Inflammatory macrophage (primary cell): ENCODE measurements at places on chromosomes 1 and 21.

GRCh38 chr21:29513535-29513934 is 214.8 kb downstream of the BACH1 start:
- no peak for DNase-seq

DNA sequence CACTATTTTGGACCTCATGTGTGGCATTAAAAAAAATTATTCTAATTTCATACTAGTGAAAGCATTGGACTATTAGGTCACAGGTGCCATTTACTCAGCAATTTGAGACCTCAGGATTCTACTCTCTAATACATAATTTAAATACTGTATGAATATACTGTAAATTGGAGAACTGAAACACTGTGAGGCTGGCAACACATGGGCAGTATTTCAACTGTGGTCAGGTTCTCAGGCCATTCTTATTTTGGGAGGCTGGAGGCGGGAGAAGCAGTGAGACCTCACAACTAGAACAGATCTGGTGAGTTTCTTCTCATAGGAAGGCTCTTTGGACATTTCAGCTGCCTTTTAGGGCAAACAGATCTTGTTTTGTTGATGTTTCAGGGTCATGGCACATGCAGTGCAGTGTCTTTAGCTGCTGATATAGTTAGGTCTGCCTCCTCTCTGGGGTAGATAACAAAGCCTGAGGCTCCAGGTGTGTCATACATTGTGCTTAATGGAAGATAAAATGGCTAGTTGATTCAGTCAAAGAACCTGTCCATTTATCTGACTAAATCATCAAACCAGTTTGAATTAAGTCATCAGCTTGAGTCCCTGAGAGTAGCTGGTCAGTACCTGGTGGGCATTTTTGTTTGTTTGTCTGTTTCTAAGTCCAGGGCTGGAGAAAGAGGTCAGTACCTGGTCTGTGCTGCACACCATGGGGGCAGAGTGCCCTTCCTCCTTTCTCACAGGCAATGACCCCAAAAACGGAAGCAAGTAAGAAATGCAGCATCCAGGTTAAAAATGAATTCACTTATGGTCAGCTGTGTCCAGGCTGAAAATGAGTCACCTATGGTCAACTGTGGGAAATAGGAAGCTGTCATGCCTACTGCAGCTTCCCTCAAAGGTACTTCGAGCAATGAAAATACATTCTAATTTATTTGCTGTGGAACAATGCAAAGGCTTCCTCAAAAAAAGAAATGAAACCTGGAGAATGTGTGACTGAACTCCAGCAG is 216.2 kb downstream of the SDCCAG8 start:
- peak; percentile 77 for DNase-seq

DNA sequence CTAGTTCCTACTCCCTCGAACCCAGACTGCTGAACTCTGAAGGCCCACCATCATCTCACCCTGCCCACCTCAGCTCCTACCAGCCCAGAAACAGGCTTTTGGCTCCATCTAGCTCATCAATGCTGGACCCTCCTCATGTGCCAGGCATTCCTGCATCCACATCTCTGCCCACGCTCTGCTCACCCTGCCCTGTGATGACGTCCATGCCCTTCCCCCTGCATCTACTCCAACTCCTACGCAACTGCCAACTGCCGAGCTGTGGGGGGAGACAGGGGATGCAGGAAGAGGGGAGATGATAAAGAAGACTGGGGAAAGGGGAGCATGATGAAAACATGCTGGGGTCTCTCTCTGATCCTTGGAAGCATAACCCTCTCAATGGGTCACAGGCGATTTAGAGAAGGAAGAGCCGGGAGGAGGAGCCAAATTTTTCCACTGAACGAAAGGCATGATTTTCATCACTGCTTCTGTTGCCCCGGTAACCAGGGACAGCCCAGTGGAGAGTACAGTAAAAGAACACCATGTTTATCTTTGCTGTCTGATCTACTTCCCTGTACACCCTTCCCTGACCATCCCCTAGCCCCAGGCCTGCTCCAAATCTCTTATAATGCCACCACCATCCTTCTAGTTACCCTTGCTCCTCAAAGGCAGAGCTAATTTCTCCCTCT is 44.3 kb downstream of the CD34 start:
- DNase-seq: no peak

GRCh38 chr1:201673093-201673492 is 134.2 kb downstream of the NAV1 start:
- no peak for DNase-seq

DNA sequence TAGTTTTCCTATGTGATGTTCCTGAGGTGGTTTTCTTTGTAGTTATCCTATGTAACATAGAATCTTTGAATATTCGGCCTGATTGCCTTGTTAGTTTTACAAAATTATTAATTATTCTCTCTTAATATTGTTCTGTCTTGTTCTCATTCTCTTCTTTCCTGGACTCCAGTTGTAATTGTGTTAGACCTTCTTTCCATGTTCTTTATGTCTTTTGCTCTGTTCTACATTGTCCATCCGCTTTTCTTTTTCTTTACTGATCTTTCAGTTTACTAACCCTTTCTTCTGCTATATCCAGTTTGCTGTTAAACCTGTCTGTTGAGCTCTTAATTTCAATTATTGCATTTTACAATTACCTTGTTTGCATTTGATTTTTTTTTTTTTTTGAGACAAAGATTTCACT is 89.3 kb downstream of the PEX14 start:
- no peak for DNase-seq

GRCh38 chr1:209433649-209434031 is 149.9 kb upstream of the CAMK1G start:
- DNase-seq: no peak

DNA sequence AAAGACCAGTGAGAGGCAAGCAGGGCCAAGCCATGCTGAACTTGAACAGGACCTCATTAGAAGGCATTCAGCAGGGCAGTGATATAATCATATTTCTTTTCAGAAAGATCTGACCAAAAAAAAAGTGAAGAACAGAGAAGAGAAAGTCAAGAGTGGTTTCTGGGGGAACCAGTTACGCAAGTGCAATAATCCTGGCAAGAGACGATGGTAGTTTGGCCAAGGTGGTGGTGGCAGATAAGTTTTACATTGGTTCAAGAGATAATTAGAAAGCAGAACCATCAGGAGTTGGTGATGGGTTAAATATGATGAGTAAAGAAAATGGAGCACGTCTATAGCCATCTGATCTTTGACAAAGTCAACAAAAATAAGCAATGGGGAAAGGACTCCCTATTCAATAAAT is 54.3 kb downstream of the ZSWIM5 start:
- no peak for DNase-seq

- no peak for DNase-seq
Observed at GRCh38 chr1:39877231-39877778, 6.0 kb downstream of the TRIT1 start.

GRCh38 chr1:18191037-18191436 is 83.4 kb downstream of the IGSF21 start:
- no peak for DNase-seq

DNA sequence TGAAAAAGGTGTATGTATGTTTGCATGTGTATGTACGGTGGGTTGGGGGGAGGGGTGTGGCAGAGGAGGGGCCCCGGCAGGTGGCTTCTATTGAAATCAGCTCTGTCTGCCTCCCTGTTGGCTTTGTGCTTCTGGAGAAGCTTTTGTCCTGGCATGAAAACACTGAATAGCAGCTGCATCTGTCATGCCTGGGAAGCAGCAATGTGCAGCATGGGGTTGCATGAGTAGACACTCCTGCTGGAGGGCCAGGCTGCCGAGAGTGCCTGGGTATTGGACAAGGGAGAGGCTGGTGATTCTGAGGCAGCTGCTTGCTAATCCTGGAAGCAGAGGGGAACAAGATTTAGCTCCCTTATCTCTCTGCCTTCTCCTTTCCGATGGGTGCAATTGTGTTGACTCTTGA is 20.5 kb downstream of the MAPKAPK2 start:
- DNase-seq: peak; percentile 39

- DNase-seq: no peak
Observed at GRCh38 chr1:232998138-232998537, 47.7 kb downstream of the NTPCR start.

DNA sequence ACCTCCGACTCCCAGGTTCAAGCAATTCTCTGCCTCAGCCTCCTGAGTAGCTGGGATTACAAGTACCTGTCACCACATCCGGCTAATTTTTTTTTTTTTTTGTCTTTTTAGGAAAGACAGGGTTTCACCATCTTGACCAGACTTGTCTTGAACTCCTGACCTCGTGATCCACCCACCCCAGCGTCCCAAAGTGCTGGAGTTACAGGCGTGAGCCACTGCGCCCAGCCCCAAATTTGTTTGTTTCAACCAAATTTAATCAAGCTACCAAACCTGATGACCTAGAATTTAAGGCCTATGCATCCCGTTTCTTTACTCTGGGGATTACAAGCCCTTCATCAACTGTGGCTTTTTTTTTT is 58.3 kb upstream of the TBX15 start:
- DNase-seq: no peak

DNA sequence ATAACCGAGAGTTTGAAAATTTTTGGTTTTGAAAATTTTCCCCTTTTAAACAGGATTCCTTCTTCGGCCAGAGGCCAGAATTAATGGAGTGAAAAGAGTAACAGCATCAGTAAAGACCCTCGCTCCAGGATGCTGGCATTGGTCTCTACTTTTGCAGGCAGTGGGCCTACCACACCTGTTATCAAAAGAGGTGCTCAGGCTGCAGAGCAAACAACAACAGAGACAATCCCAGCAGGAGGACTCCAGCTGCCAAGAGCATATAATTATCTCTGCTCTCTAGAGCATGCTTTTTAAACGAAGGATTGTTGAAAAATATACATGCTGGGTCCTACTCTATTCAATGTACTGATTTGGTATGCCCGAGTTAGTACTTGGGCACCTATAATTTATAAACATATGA is 1048.5 kb downstream of the PLA2G4A start:
- DNase-seq: no peak

DNA sequence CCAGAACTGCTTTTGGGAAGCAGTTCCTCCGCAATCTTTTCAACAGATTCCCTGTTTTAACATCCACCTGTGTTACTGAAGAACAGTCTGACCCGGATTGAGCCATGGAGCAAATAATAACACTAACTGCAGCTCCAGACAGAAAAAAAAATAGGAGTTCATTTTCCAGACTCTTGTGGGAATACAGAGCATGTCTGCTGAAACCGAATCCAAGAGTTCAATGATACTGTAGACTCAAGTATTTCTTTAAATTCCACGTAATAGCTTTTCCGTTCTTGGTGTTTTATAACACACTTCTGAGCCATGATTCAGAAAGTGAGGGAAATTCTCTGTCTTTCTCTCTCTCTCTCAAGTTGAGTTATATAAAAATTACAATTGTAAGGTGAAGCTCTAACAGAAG is 60.6 kb downstream of the DDAH1 start:
- no peak for DNase-seq

DNA sequence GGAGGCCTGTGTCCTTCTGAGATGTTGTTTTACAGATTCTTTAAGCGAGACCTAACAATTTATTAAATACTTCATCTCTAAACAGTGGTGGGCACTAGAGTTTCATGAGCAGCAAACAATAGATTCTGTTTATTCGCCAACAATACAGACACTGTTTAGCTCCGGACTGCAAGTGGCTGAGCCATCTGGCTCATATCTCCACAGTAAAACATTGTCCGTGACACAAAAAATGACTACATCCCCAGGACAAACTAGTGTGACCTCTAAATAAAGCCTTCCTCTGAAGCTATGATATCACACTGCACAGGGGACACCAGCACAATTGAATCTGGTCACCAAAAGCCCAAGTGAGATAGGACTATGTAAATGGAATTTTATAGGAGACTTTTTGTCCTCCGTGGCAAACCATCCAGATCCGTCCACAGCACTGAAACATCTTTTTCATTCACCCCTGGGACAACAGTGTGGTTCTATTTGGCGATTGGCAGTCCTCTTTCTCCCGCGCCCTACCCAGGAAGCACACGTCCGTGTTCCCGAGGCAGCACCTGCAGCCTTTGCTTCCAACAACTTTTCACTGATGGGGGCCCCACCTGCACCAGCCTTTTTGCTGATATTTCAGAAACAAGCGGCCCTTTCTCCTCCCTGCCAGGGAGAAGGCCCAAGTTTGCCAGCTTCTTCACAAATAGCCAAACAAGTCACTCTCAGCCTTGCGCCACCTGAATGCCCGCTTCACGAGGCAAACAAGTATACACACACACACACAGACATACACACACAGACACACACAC is 47.4 kb downstream of the OLIG1 start:
- DNase-seq: no peak

- no peak for DNase-seq
Observed at GRCh38 chr1:13494712-13495111, 19.1 kb downstream of the LRRC38 start.

DNA sequence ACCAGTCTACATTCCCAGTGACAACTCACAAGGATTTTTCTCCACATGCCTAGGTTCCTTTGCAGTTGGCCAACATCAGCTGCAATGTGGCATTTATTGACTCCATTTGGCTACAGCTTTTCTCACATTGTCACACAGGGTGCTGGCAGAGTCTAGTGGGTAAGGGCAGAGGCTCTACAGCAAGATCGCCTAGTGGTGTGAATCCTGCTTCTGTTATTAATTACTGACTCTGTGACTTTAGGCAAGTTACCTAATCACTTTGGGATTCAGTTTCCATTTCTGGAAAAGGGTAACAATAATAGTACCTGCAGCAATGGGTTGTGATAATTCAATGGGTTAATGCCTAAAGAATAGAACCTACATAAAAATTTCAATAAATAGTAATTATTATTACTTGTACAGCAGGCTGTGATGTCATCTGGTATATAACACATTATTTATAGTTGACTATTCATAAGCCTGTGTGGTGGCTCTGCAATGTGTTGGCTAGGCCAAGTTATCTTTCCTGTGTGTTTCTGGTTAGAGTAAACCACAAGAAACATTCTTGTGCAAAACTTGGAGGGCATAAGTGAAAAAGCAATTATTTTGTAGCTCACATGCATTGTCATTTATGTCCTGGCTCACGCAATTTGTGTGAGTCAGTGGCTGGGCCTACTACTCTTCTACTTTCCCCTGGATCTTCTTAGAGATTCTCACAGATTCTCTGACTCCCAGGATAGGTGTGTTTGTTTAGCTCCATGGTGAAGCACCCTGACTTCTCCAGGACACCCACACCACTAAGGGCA is 59.5 kb downstream of the PTGS2 start:
- DNase-seq: peak; percentile 68

GRCh38 chr1:55947446-55947845 is 631.9 kb downstream of the PLPP3 start:
- no peak for DNase-seq

GRCh38 chr1:6596886-6597776 is 5.5 kb downstream of the KLHL21 start:
- DNase-seq: no peak

GRCh38 chr1:242189591-242189990 is 190.7 kb upstream of the MAP1LC3C start:
- no peak for DNase-seq
